Activated CD4-positive, alpha-beta T cell treated with anti-CD3 and anti-CD28 coated beads, Interleukin-2, amount 50 U/mL, for 4 hours (primary cell): ENCODE measurements at places on chromosomes 5 and 9.
A peak's percentile ranks its signal among the peaks of the same experiment; 100 is the strongest.

GRCh38 chr5:159178978-159179377 lies 30.4 kb downstream of the RNF145 start:
- DNase-seq: peak; percentile 15

DNA sequence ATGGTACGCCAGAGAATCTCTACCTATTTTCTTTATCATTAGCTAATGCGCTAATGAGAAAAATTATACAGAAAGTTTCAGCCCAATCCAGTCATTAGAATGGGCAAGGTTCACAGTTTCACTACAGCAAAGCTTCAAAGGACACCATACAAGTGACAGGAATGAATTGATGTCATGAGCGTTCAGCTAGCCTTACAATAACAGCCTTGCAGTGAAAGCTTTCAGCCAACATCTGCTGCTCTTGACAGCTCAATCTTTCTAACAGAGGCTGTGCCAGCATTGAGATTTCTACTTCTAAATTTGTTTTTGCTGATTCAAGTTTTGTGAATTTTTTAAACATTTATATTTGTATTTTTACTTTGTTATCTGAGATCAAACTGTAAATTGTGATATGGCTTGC lies 302.4 kb upstream of the FAM174A start:
- DNase-seq: no peak

DNA sequence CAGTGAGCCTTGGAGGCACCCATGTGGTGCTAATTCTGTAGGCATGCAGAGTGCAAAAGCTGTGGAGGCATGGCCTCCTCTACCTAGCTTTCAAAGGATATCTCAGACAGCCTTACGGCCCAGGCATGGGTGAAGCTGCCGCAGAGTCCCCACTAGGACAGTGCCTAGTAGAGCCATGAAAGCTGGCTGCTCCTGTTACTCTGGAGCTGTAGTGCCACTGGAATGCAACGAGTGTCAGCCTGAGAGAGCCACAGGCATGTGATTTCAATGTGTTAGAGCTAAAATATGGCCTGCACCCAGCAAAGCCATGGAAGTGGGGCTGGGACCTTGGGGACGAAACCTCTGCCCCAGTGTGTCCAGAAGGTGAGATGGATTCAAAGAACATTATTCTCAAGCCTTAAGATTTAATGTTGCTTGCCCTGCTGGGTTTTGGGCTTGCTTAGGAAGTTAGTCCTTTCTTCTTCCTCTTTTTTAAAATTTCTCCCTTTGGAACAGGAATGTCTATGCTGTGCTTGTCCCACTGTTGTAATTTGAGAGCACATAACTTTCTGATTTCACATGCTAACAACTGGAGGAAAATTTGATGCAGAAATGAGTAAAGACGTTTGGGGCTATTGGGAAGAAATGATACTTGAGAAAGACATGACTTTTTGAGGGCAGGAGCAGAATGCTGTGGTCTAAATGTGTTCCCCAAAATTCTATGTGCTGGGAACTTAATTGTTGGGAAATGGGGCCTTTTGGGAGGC lies 298.4 kb downstream of the PSAT1 start:
- DNase-seq: no peak

DNA sequence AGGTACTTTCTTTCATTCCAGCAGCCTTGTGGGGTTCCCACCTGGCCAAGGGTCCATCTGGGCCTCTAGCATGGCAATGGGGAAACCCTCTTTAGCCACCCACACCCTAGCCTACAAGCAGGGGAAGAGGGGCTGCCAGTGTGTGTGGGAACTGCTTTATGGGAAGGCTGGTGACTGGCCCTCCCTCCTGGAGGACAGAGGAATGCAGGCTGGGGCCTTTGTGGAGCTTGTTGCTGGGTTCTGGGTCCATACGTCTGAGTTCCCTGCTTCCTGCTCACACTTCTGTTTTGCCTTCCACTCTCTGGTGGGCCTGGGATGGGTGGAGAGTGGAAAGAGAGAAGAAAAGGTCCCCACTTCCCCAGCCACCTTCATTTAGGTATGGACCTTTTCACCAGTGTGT lies 14.9 kb upstream of the PITX1 start:
- DNase-seq: no peak

DNA sequence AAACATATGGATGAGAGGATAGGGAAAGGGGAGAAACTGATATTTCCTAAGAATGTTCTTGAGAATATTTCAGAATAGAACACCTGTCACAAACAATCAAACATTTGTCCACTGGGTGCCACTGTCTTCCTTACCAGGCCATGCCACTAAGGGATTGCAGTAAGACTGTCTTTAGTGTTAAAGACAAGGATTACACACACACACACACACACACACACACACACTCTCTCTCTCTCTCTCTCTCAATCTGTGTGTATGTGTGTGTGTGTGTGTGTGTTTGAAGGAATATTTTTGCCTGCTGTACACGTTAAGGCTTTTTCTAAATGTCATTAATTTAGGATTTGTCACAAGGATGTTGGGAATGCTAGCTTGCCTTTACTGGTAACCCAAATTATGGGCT lies 54.4 kb downstream of the CCDC192 start:
- DNase-seq: no peak

DNA sequence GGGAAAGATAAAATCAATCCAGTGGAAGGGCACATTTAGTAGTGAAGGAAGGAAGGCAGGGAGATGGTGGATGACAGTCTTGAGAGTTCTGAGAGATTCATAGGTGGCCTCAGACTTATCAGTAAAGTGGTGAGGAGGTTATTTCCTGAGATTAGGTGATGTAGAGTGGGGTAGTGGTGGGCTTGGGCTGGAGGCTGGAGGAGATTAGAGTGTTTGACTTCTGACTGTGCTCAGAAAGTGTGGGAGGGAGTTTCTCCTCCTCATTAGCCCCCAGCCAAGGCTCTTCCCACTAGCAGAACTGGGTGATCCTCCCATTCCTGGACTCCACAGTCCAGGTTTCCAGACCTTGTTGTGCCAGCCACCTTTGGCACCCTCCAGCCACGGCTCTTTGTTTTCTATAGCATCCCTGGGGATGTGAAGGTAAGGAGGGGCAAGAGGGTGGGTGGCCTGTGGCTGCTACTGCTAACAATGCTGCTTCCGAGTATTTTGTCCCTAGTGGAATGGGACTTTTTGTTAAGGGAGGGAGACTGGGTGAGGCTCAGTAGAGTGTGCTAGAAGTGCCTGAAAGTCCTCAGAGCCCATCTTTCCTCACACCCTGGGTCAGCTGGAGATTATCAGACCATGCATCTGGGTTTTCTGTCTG lies 94.4 kb downstream of the ADRB2 start:
- no peak for DNase-seq

DNA sequence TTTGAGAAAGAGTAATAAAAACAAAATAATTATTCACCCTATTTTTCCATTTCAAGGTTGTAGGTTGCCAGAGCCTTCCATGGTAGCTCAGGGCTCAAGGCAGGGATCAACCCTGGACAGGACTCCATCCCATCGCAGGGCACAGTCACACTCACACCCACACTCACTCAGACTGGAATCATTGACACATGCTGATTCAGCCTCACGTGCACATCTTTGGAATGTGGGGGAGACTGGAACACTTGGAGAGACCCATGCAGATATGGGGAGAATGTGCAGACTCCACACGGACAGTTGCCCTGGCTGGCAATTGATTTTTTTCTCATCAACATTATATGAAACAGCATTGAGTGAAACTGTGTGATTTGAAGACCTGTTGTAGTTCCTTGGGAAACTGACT lies 234.1 kb downstream of the ADGRV1 start:
- DNase-seq: no peak

DNA sequence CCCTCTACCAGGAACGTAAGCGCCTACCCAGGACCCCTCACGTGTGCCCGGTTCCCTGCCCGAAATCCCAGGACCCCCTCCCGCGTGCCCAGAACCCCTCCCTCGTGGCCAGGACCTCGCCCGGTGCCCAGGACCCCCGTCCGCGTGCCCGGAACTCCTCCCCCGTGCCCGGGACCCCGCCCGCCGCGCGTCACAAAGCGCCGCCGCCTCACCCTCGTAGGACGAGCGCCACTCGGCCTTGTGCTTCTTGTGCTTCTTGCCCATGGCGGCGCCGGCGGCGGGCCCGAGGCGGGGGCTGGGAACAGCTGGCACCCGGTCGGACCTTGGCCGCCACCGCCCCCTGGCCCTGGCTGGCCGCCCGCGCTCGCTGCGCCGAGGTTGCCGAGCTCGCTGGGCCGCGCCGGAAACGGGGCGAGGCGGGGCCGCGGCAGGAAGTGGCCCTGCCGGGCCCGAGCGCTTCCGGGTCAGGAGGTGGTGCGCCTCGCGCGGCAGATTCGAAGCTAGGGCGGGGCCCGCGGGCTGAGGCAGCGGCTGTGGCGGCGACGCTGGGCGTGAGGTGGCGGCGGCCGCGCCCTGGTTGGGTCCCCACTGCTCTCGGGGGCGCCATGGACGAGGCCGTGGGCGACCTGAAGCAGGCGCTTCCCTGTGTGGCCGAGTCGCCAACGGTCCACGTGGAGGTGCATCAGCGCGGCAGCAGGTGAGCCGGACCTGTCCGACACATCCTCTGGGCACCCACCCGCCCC lies at the start of the genes BRD9 and TRIP13:
BRD9 (minus strand) TSS at position 408 of the 743 bp plus-strand sequence; CDS start at position 264, 144 bp downstream.
TRIP13 (plus strand) TSS at position 491 of the 743 bp plus-strand sequence; CDS start at position 606, 115 bp downstream.
- peak; percentile 80 for DNase-seq

DNA sequence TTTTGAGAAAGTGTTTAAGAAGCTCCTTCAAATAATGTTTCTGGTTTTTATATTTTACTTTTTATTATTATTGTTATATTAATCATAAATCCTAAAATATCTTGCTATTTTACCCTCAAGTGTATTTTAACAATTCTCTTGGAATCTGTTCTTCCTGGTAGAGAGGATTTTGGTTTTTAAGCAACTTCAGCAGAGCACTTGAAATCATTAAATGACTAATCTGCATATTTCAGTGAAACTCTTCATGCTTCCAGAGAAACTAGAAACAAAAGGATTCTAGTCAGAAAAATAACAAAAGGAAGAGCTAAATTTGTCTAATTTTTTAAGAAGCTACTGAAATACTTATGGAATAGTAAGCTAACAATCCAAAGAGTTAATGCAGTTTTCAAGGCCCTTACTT lies 1057.3 kb downstream of the TLE1 start:
- DNase-seq: no peak

DNA sequence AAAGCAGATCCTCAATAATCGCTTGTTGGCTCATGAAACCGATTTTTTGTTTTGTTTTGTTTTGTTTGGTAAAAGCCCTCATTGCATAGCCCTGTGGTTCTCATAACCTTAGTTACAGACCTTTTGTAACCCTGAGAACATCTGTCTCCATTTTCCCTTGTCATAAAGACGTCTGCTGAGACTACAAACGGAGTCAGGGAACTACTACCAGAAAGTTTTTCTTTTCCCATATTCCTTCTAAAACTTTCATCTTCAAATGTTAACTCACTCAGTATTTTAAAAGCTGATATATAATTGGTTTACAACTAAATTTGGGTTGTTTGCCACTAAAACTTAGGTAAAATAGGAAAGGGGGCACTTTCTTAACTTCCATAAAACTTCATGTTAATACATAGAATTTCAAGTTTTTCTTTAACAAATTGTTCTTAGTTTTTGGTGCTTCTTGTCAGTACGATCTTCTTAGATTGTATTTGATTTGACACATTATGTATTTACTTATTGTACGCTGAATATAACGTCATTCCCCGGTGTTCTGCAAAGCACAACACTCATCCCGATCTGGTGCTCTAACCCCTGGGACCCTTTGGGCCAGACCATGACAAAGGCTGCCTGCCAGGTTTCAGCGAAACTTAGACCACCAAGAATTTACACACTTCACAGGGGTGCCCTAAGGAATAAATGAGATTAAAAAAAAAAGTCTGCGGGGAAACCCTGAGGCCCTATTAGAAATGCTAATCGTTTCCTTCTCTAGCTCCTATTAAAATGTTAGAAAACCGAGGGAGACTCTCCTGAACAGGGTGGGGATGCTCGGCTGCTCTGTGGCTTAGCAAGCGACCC lies 1.1 kb upstream of the ANP32B start:
- no peak for DNase-seq

GRCh38 chr5:38715696-38716095 lies 130.1 kb upstream of the OSMR start:
- DNase-seq: no peak

GRCh38 chr5:1507014-1507375 lies 16.8 kb downstream of the LPCAT1 start:
- no peak for DNase-seq

DNA sequence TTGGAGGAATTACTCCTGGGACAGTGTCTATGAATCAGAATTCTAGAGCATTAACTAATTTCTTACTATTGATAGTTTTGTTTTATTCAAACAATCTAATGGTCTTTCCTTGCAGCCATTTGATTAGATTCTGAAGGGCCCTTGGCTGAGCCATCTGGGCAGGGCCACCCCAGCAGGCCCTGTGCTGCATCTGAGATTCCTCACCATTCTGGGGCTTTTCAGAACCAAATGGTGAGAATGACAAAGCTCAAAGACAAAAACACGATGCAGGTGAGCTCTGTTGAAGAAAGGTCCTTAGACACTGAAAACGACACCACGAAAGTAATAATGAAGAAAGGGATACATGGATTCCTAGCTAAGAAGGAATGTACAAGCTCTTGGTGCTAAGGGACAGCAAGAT lies 321.0 kb upstream of the IRX4 start:
- DNase-seq: no peak

- DNase-seq: peak; percentile 22
These were observed 82.3 kb upstream of the AGXT2 start for GRCh38 chr5:35129921-35130485.

GRCh38 chr5:152271420-152271819 lies 133.7 kb downstream of the NMUR2 start:
- DNase-seq: no peak

- no peak for DNase-seq
These were observed 248.7 kb downstream of the NR3C1 start for GRCh38 chr5:143154510-143155370.

- no peak for DNase-seq
These were observed 3.1 kb upstream of the STC2 start for GRCh38 chr5:173331287-173331686.

DNA sequence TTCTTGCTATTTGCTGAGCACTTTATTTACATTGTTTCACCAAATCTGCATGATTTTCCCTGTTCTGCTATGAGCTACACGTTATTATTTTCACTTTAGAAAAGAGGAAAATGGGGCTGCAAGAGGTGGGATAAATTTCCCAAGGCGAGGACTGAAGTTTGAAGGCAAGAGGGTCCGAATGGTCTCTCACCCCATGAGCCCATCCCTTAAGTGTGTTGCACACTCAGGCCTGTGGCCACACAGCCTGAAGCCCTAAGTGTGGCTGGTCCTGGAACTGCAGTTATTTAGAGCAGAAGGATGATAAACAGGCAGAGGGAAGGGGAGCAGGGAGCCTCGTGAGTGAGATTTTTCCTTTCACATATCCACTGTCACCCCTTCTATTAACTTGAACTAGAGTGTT lies 7.8 kb downstream of the PDE8B start:
- no peak for DNase-seq

GRCh38 chr9:16413509-16414016 lies 456.9 kb downstream of the BNC2 start:
- DNase-seq: no peak

- no peak for DNase-seq
These were observed 85.8 kb upstream of the MVB12B start for GRCh38 chr9:126240835-126241234.
